ENCODE measurements at places on chromosomes 12 and 14.

GRCh38 chr12:71947645-71948105, 9.0 kb downstream of the TPH2 start:
- DNase-seq = no peak

DNA sequence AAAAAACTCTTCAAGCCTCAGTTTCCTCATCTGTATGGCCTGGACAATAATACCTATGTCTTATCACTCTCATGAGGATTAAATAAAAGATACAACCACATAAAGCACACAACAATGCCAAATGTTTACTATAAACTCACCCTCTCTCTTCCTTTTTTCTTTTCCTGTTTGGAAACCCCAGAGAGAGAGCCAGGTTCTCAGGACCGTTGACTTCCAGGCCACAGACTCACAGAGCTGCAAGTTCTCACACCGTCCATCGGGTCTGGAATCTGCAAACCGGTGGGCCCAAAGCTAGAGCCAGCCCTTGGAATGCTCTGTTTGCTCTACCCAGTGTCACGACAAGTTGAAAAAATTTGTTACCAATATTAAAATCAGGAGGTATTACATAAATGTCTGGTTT, 4.6 kb upstream of the CD4 start:
- no peak for DNase-seq

GRCh38 chr14:85764822-85765221, 234.9 kb downstream of the FLRT2 start:
- DNase-seq = no peak

DNA sequence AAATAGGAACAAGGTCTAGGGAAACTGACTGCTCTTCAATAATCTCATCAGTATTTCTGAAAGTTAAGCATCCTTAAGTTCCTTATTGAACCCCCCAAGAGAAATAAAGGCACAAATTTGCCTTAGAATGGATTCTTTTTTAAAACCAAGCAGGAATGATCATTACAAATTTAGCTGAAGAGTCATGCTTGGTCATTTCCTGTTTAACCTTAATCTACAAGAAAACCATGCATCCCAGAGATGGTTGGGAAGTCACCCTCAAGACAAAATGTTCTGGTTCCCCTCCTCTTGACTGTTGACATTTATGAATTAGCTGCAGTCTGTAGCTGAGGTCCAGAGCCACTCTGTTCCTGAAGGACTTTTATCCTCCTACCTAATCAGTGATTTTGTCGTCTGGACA, 291.8 kb upstream of the G2E3 start:
- no peak for DNase-seq

GRCh38 chr14:52917735-52918134, 33.1 kb downstream of the FERMT2 start:
- DNase-seq = no peak

GRCh38 chr14:64778104-64778754, 74.0 kb downstream of the PLEKHG3 start:
- DNase-seq = no peak

DNA sequence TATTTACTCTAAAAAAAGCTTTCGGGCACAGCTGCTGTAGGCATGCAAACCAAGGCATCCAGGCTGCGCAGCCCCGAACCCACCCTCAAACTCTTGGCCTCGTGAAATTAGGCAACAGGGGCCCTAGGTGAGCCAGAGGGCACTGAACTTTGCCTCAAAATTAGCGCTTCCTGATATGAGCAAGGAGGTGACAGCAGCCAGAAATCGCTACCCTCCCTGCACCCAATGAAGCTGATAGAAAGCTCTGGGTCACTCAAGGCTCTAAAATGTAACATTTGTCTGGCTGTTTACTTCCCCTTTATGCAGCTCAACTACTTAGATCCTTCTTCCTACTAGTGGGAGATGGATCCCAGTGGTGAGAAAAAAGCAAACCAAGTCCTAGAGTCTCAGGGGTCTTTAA, 61.8 kb downstream of the PITPNM2 start:
- no peak for DNase-seq

DNA sequence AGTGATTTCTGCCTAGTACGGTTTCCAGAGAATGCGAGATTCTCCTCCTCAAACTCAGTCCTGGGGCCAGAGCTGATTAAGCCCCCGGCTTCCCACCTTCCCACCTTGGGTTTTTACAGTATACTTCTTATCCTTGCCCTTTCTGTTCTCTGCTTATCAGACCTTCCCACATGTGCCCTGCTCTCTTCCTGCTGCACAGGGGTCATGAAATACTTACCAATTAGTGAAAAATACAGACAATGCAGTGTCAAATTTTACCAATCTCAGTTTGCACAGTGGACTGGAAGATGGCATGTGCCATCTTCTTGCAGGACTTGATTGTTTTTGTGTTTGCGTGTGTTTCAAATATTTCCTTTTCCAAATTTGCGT, 14.7 kb downstream of the SUSD6 start:
- no peak for DNase-seq

DNA sequence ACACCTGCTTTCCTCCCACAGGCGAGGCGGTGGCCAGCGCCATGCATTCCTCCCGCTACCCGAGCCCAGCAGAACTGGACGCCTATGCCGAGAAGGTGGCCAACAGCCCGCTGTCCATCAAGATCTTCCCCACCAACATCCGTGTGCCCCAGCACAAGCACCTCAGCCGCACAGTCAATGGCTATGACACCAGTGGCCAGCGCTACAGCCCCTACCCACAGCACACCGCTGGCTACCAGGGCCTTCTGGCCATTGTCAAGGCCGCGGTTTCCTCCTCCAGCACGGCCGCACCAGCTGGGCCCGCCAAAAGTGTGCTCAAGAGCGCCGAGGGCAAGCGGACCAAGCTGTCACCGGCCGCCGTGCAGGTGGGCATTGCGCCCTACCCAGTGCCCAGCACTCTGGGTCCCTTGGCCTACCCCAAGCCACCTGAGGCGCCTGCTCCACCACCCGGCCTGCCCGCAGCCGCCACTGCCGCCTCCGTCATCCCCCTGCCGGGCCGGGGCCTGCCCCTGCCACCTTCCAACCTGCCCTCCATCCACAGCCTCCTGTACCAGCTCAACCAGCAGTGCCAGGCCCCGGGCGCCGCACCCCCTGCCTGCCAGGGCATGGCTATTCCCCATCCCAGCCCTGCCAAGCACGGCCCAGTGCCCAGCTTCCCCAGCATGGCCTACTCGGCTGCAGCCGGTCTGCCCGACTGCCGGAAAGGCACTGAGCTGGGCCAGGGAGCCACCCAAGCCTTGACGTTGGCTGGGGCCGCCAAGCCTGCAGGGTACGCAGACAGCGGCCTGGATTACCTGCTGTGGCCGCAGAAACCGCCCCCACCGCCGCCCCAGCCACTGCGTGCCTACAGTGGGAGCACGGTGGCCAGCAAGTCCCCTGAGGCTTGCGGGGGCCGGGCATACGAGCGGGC, 54.6 kb downstream of the FAM222A start:
- no peak for DNase-seq

DNA sequence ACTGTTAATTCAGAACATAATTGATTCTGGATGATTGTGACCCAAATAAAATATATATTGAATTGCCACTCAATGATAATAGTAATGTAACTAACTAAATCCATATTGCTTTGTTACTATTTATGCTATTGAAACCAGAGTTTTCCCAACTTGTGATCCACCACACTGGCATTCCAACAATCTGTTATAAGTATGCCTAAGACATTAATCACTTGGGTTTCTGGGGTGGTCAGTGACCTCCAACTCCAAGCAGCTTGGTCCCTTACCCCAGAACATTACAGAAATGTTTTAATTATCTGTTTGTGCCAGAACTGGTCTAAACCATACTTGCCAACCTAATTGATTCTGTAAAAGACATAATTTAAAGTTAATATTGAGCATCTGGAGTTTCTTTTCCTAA, 14.6 kb downstream of the CAPS2 start:
- no peak for DNase-seq

GRCh38 chr14:75295061-75295461, 16.4 kb downstream of the FOS start:
- DNase-seq = no peak

DNA sequence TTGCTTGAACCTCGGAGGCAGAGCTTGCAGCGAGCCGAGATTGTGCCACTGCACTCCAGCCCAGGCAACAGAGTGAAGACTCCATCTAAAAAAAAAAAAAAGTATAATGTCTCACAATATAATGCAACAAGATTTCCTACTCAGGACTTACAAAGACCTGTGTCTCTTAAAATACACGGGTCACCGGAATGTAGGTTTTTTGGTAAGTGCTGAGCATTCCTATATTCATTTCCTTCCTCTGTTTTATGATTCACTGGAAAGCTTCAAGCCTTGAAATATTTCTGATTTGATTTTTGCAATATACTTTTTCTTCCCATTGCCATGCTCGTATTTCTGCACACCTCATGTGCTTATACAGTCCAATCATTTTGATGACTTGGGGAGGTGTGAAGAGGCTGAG, 245.8 kb downstream of the FBXL14 start:
- DNase-seq = no peak

DNA sequence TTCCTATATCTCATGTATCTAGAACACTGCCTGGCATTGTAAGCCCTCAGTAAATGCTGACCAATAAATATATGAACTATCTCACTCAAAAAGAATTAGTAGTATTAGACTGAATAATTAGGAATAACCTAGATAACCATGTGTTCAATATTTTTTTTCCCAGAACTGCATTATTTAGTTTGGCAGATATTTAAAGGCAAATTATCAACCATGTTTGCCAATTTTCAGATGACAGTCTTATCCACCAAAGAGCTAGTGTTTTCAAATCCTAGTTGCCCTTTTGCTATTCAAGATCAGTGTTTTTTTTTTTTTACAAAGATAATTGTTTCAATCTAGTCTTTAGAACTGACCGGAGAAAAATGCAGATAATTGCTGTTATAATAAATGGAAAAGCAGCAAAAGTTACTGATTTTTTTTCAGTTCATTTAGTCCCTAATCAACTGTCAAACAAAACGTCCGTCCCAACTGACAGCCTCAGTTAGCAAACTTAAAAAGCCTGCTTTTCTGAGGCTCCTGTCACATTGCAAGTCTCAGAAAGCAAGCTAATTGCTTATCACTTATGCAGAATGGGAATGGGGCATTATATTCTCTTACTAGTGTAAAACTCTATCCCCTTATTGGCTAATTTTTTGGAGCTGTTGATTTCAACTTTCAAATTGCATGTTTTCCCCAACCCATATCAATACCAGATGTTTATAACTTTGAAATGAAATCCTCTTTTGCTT, 203.2 kb downstream of the PAWR start:
- no peak for DNase-seq

- no peak for DNase-seq
These were observed 614 bp upstream of the MARK3 start for GRCh38 chr14:103384450-103385151.

DNA sequence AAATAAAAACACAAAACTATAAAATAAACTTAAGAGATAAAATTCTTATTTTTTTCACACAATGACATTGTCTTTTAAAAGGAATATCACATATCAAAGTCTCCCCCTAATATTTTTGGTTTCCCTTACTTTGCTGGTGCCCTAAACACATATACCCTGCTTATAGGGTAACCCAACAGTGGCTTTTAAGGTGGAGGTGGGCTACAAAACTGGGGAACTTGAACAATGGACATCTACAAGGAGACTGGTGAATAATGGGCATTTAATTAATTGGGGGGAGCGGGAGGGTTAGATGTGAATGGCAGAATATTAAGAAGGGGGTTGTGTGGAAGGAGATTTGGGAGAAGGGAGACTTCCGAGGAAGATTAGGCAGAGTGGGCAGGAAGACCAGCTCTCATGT, 9.6 kb downstream of the B4GALNT1 start:
- DNase-seq = no peak

DNA sequence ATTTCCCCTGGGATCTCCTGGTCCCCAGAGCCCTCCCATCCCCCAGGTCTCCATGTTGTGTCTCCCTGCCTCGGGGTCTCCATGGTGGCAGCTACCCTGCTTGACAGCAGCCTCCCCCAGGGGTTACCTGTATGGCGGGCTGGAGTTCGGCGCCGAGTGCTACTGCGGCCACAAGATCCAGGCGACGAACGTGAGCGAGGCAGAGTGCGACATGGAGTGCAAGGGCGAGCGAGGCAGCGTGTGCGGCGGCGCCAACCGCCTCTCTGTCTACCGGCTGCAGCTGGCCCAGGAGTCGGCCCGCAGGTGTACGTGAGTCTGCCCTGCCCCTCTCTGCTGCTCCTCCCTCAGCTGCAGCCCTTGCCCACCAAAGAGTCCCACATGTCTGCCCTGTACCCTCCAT, 80.9 kb downstream of the WSCD2 start:
- DNase-seq = no peak

DNA sequence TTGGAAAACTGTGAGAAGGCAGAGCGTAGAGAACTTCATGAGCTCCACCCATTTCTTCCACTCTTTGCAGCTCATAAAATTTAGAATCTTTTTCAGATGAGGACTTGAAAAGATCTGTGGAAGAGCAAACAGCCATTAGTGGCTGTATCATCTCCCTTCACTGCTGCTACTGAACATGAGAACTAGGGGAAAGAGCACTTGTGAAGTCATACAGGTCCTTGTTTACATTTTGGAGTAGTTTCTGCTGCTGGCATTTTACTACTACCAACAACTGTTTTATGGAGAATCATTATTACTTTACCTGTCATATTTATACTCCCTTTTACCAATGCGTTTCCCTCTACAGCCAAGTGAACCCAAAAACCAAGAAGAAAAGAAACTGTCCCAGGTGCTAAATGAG, 41.0 kb downstream of the RPGRIP1 start:
- DNase-seq = no peak

DNA sequence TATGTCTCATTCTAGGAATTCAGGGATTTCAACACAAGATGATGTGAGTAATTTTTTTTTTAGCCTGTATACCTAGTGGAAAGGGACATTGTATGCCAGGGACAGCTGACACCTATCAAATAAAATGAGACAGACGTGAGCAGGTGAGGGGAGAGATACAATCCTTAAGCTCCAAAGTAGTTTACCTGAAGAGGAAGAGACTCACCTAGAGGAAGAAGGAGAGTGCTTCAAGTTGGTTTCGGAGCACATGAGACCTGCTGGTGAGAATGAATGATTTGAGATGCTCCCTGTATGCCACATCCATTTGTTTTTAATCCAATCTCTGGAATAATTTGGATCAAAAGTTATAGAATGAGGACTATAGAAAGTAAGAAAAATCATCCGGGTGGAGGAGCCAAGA, 915.4 kb upstream of the FBXO33 start:
- no peak for DNase-seq

GRCh38 chr14:48703728-48704467, 882.3 kb downstream of the RPS29 start:
- DNase-seq = no peak

DNA sequence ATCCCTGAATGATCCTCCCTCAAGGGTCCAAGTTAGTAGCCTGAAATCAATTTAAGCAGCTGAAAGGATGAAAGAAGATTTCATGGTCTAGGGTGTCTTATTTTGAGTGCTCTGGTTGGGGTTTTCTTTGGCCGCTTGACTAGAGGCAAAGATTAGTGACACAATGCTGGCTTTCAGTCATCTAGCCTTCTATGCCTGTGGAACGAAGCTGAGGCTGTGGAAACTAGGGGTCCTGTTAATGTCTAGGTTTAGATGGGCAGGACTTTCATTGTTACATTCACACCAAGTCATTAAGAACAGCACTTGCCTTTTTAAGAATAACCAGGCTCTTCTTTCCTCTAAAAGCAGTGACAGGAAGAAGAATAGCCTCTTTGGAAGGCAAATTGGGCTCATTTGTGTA, 253.8 kb upstream of the E2F7 start:
- no peak for DNase-seq
